ENCODE measurements at places on chromosomes 6 and 20.

DNA sequence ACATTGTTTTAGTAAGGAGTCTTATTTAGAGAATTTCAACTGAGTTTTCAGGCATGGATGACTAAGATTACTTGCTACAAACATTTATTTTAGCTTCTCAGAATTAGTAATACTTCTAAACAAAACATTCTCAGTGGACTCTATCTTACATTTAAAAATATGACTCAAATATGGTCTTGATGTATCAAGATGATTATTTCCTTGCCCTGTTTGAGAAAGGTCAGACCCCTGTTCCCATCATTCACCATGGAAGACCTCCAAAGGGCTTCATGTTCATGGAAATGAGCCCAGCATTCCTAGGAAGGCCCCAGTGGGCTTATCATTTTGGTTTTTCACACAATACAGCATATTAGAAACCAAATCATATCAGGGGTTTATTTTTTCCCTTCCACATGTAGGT, 24.6 kb upstream of the TRPC4AP start:
- DNase-seq = no peak

DNA sequence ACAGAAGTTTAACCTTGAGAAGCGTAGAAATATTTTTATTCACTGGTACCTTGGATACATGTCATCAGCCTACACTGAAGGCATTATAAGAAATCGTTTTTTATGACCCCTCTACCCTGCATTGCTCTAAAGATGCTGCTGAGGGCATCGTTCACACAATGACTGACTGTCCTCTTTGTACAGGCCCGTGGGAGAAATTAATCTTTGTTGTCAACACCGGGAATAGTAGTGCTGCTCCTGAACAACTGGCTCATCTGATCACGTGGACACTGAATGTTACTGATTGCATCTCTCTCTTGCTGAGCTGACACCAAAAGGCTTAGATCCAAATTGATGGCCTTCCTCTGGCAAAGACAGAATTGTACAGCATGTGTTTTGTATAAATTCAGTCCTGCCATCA, 157.1 kb upstream of the SMLR1 start:
- DNase-seq = no peak

DNA sequence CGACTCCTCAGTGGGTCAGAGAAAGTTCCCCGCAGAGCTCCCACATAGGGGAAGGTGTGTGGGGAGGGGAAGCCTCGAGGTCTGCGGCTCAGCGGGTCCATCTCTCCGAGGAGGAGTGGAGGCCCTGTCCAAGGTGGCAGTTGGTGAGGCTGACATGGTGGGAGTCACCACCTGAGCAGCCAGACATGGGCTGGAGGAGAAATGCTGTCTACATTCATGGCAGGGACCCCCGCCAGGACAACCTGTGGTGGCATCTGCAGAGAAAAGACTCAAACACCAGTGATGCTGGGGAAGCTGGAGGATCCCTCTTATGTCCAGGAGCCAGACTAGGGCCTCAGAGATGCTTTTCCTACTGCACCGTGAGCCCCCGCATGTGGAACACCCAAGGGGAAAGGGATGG, 49.8 kb downstream of the BMP7 start:
- DNase-seq = no peak

DNA sequence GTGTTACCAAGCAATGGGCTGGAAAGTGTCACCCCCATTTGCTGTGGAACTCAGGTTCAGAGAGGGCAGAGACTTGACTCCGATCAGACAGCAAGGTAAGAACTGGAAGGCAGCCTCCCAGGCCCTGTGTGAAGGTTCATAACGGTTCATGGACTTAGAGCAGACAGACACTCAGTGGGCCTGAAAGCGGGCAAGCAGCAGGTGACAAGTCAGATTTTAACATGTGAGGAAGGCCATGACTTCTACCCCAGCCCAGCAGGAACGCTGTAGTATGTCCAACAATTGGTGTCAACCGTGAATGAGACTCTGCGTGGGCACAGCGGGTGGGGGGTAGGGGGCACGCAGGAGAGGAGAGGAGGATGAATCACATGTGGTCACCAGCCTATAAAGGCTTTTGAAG, 217.6 kb upstream of the SNX9 start:
- no peak for DNase-seq

DNA sequence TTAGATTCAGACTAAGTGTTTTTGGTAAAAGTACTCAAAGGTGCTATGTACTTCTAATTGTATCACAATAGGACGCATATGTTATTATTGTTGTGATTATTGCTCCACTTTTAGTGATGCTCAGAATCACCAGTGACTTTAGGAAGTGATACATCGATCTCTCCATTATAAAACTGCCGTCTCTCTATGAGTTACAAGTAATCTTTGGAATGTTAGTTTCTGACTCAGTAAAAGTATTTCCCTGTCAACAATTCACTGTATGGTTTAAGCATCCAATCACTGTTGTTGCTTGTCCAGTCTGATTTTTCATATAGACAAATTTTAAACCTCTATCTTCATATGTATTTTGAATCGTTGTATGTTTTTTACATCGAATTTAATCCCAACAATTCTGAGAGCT, 9.4 kb downstream of the DCBLD1 start:
- DNase-seq = no peak

DNA sequence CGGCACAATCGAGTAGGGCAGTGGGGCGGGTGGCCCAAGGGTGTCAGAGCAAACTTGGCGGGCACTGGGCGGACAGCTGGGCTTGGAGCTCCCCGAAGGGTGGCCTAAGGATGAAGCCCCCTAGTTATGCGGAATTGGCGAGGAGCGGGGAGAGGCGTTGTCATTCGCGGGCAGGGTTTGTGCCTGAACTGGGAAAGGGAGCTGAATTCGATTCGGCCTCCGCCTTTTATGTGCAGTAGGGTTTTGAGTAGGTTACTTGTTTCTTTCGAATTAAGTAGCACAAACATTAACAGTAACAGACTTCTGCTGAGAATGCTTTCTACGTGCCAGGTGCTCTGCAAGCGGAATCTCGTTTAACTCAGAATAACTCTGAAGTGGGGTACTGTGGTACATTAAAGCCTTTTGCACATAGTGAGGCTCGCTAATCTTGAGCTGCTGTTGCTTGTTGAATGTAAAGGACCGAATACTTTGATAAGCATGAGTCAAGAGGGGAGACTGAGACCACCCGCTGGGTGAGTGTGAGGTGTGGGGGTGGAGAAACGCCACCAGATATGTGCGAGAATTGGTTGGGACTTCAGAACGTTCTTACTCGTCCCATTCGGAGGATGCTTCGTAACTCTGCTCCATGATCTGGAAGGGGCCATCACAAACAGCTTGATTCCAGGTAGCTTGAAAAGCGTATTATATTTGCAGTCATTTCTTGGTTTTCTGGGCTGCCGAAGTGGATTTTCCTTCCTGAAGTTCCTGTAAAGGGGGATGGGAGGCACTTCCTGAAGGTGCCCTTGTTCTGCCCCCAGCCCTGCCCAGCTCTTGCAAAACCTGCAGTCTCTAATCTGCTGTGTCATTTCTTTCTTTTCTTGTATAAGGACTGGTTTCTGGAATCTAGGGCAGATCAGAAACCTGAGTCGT, 833 bp downstream of the RAB5IF start:
- DNase-seq = no peak

- DNase-seq = no peak
These were observed 24.7 kb upstream of the ASXL1 start for GRCh38 chr20:32333181-32333987.

- DNase-seq = no peak
These were observed 11.7 kb downstream of the TSPYL1 start for GRCh38 chr6:116267836-116268588.

DNA sequence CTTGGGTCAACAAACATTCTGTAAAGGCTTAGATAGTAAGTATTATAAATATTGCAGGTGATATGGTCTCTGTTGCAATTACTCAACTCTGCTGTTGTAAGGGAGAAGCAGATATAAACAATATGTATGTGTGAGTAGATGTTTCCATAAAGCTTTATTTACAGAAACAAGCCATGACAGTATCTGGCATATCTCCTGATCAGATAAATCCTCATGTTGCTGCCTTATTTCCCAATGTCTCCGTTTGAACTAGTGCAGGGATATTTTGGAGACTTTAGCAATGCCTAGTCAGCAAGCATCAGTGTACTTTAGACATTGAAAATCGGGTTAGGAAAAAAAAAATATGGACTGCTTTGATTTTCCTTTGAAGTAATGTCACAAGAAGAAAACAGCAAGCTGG, 96.1 kb downstream of the LAMA2 start:
- no peak for DNase-seq

- DNase-seq = no peak
These were observed 183.4 kb downstream of the WDR27 start for GRCh38 chr6:169518451-169518850.

DNA sequence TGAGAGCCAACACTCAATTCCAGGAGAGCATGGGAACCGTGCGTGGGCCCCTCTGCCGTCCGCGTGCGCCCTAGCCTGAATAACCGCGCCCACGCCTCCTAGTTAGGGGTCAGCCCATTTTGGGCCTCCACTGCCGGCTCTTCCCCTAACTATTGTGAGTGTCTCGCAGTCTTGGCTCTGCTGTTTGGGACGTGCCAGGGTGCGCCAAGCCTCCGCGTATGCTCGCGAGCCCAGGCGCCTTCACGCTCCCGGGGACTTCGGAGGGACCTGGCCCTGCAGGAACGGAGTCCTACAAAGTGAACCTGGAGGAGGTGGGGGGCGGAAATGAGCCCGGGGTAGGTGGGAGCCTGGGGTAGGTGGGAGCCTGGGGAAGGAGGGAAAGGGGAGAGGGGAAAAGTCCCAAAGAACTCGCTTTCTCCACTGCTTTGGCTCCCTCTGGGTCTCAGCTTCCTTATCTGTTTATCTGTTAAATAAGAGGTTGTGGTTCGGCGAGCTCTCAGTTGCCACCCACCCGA, 873 bp upstream of the GCM2 start:
- DNase-seq = no peak

DNA sequence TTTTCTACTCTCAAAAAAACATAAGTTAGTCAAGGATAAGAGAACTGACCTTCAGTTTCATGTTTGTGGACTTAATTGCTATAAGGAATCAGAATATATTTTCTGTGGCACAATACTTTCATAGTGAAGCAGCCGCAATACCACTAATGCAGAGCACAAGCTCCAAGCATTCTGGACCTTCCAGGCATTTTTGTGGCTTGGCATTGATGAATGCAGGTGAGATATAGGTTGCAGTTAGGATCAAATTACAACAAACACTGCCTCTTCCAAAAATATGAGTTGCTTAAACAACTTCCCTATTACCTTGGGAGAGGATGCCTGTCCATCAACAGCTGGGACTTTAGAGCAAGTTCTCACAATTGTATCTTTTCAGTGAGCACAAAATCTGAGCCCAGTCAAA, 162.8 kb upstream of the RSPO3 start:
- DNase-seq = no peak

DNA sequence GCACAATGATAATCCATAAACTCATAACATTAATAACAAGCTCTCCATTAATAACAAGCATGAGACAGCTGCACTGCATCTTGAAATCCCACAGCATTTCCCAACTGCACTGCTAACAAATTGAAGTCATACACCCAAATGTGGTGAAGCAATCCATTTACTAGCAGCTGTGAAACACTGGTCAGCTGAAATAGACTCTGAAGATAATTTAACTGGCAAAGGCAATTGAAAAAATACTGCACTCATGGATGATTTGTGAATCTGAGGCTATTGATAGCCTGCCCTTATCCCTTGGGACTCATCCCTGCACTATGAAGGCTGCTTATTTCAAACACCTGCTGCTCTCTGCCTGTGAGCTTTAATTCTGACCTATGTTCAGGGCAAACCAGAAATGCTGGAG, 49.1 kb upstream of the PLCB1 start:
- no peak for DNase-seq

DNA sequence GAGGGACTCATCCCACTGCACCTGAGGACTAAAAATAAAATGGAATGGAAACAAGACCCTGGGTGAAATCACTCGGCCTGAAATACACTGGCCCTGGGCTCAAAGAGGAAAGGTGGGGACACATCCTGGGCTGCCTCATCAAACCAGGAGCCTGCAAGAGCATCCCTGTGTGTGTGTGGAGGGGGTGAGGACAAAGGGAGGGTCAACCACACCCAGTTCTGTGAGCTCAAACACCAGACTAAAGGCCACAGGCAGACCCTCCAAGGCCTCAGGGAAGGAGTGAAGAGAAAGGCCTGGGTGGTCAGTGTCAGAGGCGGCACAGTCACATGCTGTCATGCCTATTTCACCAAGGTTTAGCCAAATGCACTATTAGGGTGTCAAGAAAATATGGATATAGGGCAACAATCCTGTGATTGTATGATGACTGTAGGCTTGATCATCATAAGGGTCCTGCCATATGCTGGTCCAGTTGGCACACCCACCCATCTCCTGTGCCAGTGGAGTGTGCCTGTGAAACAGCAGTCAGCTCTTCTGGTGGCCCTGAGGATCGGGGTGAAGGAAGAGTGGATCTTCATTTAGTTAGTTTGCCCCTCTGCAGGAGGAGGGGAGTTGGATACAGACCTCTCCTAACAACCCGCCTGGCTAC, 28.9 kb downstream of the SRSF3 start:
- no peak for DNase-seq

- no peak for DNase-seq
These were observed 495.4 kb upstream of the MMS22L start for GRCh38 chr6:97778290-97779038.

DNA sequence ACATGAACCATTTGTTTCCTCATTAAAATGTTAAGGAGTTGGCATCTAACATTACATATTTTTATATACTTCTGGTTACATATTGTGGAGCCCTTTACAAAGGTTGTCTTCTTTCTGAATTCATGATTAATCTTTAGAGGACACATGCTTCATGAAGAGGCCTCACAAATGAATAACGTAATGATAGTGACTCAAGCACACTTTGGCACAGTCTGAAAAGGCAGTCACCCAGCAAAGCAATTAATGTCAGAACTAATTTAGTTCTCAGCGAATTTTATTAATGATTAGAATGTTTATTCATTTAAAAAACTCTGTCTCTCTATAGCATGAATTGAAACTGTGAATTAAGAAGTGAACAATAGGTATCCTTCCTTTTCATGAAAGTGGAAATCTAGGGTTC, 854.2 kb downstream of the PHF3 start:
- DNase-seq = no peak

DNA sequence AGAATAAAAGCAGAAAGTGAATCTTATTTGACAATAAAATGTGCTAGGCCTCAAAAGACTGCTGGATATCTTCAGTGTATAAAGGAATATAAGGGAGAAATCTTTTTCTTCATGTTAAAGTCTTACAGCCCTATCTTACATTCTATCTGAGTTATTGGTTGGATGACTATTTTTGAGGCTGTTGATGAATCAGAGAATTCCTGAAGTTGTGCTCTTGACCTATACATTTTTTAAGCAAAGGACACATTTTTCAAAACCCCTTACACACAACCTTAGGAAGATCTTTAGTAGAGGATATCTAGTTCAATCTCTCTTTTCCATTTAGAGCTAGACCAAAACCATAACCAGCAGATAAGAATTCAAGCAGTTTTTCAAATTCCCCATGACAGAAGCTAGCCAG, 10.9 kb upstream of the CGA start:
- DNase-seq = no peak

- no peak for DNase-seq
These were observed 1080.7 kb upstream of the MAP3K7 start for GRCh38 chr6:91667596-91667995.

Measured in esophagus squamous epithelium (tissue), 5 donors.